Stimulated activated CD4-positive, alpha-beta T cell treated with anti-CD3 and anti-CD28 coated beads, Interleukin-4, amount 100 ng/mL, for 4 hours (primary cell): ENCODE measurements at places on chromosomes 4 and X.

DNA sequence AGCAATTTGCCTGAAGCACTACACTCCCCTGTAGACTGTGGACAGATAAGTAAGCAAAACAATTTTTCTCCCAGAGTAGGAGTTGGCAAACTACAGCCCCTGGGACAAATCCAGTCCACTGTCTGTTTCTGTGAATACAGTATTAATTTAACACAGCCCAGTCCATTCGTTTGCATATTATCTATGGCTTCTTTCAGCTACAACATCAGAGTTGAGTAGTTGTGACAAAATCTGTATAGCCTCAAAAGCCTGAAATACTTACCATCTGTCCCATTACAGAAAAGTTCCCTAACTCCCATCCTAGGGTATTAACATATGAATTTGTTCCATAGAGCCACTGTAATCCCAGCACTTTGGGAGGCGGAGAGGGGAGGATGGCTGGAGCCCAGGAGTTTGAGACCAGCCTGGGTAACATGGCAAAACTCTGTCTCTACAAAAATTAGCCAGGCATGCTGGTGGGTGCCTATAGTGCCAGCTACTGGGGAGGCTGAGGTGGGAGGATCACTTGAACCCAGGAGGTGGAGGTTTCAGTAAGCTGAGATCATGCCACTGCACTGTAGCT, 53.0 kb downstream of the AMELX start:
- no peak for DNase-seq

DNA sequence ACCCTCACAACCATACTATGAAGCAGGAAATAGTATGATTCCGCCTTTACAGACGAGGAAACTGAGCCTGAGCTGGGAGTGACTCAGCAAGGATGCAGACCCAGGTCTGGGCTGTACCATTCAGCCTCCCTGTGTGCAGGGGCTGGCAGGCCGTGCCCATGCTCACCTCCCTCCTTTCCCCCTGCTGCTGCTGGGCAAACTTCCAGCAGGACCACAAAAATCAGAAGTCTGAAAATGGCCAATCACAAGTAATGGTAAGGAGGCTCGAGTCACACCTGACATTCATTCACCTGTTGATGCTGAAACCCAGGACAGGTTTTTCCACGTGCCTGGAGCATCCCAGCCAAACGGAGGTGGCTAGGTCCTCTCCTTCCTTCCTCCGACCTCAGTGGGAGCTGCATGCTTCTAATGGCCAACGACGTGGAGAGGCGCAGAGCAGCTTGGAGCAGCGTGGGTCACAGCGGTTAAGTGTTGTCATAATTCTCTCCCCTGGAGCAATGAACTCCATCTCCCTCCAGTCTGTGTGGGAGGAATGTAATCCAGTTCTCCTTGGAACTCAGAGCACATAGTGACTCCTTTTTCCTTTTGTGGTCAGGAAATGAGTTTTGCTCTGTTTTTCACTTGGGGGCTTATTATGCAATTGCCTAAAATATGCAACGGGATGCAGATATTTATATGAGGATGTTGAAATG, 371.7 kb downstream of the BCOR start:
- no peak for DNase-seq

- DNase-seq: no peak
These were observed 199.5 kb upstream of the ZCCHC13 start for GRCh38 chrX:74104356-74105015.

- no peak for DNase-seq
These were observed 83.0 kb upstream of the FMR1 start for GRCh38 chrX:147828719-147829118.

DNA sequence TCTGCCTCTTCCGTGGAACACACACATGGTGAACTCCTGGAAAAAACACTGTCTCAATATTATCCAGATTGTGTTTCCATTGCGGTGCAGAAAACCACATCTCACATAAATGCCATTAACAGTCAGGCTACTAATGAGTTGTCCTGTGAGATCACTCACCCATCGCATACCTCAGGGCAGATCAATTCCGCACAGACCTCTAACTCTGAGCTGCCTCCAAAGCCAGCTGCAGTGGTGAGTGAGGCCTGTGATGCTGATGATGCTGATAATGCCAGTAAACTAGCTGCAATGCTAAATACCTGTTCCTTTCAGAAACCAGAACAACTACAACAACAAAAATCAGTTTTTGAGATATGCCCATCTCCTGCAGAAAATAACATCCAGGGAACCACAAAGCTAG, 87.9 kb downstream of the TET2 start:
- no peak for DNase-seq

DNA sequence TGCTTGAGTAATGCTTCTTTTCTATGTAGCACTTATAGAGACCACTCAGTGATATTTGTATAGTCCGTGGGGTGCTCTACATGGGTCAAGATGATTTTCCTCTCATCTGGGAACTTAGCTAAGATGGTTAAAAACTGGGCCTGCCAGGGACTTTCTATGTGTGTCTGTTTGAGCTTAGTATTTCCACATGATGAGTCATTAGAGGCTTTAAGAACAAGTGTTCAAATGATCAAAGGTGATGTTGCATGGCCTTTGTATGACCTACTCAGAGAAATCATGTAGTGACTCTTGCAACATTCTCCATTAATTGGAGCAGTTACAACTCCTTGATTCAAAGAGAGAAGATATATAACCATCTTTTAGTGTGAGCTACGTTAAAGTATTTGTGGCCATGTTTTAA, 1480.5 kb upstream of the IGFBP7 start:
- no peak for DNase-seq

- no peak for DNase-seq
These were observed 233.3 kb upstream of the EDNRA start for GRCh38 chr4:147247579-147247978.

DNA sequence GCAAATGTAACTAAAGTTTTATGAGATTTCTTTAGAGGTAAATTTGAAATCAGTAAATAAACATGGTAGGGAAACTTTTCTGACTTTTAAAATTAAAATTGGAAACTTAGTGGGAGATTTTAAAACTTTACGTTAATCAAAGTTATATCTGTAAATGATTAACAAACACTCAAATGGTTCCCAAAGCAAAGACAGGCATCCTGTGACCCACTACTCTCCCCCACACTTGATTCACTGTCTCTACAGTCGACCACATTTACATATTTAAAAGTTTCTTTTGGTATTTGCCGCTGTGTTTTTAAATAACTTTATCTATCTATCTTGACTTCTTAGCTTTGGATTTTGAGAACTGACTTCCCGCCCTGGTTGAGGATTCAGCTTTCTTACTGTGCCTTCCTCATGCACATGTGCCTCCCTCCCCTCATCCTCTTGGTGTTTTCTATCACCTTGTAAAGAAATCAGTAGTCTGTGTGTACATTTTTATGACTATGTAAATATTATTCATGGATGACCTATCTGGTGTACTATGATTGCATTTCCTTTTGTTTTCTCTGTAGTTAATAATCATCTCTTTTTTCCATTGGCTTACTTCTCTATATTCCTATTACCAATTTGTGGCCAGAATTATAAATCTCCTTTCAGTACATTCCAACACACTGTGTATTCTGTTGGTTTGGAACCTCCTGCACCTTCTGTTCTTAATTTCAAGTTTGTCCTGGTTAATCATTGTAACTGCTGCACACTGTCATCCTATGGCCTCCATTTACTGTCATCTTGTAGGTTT, 72.6 kb downstream of the WWC2 start:
- DNase-seq: no peak

DNA sequence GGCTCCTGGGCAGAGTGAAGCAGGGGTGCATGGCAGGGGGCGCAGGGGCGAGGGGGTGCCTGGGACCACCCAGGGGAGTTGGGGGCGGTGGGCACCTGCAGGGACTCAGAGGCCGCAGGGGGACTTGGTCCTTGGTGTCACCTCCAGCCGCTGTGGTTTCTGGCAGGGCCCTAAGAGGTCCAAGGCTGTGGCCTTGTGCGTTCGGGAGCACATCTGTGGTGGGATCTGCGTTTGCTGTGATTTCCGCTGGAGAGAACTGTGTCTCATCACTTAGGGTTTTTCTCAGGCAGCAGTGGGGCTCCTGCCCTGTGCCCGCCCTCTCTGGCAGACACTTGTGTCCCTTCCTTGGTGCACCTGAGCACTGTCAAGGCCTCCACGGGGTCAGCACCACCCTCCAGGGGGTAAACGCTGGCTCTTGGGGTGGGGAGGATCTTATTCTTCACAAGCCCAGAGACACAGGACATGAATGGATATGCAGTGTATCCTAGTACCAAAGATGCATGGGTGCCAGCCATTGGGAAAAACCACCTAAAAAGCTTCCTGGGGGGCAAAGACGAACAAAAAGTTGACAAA, 66.5 kb downstream of the ACOX3 start:
- no peak for DNase-seq

DNA sequence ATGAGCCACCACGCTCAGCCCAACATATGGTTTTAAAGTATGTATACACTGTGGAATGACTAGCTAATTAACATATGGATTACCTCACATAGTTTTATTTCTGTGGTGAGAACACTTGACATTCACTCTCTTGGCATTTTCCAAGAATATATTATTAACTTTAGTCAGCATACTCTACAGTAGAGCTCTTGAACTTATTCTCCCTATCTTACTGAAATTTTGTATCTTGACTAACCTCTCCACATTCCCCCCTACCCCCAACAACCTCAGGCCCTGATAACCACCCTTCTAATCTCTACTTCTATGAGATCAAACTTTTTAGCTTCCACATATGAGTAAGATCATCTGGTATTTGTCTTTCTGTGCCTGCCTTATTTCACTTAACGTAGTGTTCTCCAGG, 38.6 kb upstream of the AGA start:
- no peak for DNase-seq

DNA sequence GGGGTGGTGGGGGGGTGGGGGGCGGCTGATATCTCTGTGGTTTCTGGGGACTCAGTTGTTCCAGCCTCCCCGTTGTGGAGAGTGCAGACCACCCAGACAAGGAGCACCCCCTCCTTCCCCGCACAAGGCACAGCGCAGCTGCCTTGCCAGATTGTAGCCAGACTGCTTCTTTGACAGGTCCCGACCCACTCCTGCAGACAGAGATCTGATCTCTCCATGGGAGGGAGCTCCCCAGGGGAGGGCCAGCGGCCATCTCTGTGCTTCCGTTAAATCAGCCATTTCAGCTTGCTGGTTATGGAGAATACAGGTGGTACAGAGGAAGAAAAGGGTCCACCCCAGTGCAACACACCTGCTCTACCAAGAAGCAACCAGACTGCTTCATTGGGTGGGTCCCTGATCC, 80.8 kb downstream of the FGF16 start:
- no peak for DNase-seq

DNA sequence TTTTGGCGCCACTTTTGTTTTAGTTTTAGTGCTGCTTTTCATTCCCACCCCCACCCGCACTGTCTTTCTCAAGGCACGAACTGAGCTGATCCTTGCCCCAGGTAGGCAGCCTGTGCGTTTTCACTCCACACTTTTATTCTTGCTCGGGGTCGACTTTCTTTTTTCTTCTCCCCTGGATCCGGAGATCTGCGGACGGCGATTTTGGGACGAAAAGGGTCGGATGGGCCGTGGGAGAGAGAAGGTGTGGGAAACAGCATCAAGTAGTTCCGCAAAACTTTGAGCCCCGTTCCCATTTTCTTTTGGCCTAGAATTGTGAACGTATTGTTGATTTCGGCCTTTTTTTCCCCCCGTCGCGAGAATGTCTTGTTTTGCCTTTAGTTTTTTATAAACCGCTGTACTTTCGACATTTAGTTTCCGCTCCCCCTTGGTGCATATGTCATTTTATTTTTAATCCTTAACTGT, 531 bp downstream of the STAG2 start:
- DNase-seq: no peak

DNA sequence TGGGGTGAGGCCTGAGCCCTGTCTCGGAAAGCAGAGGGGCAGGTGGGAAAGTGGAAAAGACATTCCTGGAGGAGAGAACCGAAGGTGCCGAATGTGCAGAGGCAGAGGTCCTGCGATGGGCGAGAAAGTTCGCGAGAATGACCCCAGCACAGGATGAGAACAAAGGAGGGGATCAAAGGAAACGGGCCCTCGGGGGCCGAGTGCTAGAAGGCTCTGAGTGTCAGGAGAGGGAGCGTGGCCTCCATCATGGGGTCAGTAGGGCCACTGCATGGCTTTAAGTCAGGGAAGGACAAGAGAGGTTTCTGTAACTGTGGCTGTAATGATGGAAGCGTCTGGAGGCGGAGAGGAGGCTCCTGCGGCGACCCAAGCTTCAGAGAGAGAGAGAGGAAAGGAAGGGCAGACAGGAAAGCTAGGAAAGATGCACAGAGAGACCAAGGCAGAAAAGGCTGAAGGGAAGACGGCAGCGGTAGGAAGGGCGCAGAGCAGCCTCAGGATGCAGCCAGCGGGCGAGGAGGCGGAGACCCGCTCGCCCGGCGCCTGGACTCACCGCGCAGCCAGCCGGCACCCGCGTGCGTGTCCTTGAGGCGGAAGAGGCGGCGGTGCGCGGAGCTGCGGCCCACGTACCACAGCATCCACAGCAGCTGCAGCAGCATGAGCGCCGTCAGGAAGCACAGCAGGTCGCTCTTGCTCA, 669 bp downstream of the OTOP1 start:
- DNase-seq: no peak

GRCh38 chr4:7974425-7974824, 34.8 kb upstream of the AFAP1 start:
- DNase-seq: no peak

DNA sequence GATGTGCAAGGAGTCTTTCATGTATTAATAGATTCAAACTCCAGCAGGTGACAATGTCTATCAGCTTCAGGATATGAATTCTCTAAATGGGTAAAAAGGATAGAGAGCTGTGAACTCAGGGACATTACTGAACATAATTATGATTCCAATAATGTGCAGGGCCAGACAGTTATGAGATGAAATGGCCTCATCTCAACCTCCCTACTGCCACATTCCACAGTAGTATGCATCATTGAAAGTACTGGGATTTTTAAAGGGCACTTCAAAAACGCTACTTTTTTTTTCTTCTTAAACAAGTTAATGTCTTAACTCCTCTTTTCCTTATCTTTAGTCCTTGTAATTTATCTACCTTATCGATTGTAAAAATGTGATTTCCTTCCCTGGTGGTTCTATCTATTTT, 202.0 kb downstream of the APBB2 start:
- DNase-seq: no peak

DNA sequence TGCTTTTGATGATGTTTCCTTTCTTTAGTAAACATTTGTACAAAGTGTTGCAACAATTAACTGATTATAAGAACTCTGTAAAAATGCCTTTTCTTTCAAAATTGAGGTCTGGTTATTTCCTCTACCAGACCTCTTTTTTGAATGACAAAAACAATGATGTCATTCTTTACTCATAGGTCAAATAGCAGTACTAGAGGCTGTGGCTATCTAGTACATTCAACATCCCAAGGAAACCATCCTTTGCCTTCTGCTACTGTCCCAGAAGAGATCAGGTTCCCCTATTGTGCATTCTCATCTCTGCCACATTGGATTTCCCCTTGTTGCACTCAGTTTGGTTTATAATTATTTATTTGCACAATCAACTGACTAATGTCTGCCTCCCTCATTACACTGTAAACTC, 19.1 kb upstream of the MAD2L1 start:
- DNase-seq: no peak

GRCh38 chr4:40170588-40170987, 26.2 kb upstream of the RHOH start:
- no peak for DNase-seq

- DNase-seq: no peak
These were observed 30.5 kb upstream of the MAGED1 start for GRCh38 chrX:51862920-51863319.
